ENCODE measurements at places on chromosomes 4 and X. TPM values are rescaled to one million over a fixed set of nuclear protein-coding genes. Genes with fewer than 3 reads are reported as not detected.

The TBX22 gene
- total RNA-seq = not detected

The TCEAL3 gene
- total RNA-seq = 17.8 TPM

The SLITRK4 gene
- total RNA-seq = 0.49 TPM

The SPANXN3 gene
- not detected for total RNA-seq

- no peak overlapping the region for H3K27ac ChIP-seq
- no peak for DNase-seq
- H3K27me3 ChIP-seq = no peaks in the 10 kb centered on the region
- peaks cover 2% of the 10 kb centered on the region for H3K4me1 ChIP-seq
- H3K36me3 ChIP-seq = no peaks in the 10 kb centered on the region
- no peak overlapping the region for H3K4me3 ChIP-seq
Observed at GRCh38 chr4:105605493-105605892, 53.1 kb downstream of the ARHGEF38 start.

DNA sequence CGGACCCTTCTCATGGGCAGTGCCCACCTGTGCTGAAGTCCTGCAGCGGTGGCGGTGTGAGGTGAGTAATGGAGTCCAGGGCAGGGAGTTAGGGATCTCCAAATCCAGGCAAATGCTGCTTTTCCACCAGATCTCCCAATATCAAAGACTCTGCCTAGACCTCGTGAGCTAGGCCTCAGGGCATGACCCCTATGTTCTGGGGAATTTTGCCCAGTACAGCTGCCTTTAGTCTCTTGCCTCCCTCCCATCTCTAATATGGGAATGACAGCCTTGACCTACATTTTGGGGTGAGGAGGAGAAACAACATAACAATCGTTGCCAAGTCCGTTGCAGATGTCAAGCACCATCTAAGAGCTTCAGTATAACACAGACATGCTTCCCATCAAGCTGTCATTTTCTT is 7.3 kb downstream of the PAK3 start:
- no peak overlapping the region for H3K4me3 ChIP-seq
- no peaks in the 10 kb centered on the region for H3K4me1 ChIP-seq
- H3K27ac ChIP-seq = no peak overlapping the region
